ENCODE measurements at places on chromosomes 7 and 10. TPM values are rescaled to one million over a fixed set of nuclear protein-coding genes. Genes with fewer than 3 reads are reported as not detected.

Gene PDIA4
- total RNA-seq = 48.9 TPM

Gene CALY
- 0.98 TPM for total RNA-seq

Gene NEURL1
- 0.12 TPM for total RNA-seq

- no peaks in the 10 kb centered on the region for H3K27me3 ChIP-seq
- no peak overlapping the region for H3K27ac ChIP-seq
- no peaks in the 10 kb centered on the region for H3K4me1 ChIP-seq
- no peak for DNase-seq
Measured at GRCh38 chr7:56537952-56538351, 421.7 kb upstream of the NUPR2 start.

DNA sequence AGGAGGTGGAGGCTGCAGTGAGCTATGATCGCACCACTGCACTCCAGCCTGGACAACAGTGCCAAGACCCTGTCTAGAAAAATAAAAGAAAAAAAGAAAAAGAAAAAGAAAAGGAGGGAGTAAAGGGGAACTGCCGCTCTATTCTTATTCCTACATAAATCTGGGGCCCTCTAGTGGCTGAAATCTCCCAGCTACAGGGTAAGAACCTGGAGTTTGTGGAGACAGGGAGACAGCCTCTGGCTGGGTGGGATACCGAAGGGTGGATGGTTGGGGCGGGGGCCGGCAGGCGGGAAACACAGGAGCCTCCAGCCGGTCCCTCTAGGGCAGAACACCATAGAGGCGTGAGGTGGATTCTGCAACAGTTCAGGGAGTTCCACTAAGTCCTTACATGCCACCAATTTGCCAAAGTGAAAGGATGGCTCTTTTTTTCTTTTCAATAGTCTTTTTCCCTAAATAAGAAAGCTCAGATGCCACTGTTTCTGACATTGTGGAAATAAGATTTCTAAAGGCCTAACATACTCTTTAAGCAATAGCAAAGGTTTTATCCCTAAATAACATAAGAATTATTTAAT lies 117.3 kb downstream of the SVIL start:
- DNase-seq = no peak

Data from right atrium auricular region (tissue), 2 donors.